NCI-H146 (cell line): ENCODE measurements at places on chromosomes 7 and 10.

- no peak for DNase-seq
These were observed 78.3 kb downstream of the MICALL2 start for GRCh38 chr7:1380821-1381580.

- peak; percentile 58 for DNase-seq
These were observed 65.2 kb downstream of the AOAH start for GRCh38 chr7:36659172-36659516.

DNA sequence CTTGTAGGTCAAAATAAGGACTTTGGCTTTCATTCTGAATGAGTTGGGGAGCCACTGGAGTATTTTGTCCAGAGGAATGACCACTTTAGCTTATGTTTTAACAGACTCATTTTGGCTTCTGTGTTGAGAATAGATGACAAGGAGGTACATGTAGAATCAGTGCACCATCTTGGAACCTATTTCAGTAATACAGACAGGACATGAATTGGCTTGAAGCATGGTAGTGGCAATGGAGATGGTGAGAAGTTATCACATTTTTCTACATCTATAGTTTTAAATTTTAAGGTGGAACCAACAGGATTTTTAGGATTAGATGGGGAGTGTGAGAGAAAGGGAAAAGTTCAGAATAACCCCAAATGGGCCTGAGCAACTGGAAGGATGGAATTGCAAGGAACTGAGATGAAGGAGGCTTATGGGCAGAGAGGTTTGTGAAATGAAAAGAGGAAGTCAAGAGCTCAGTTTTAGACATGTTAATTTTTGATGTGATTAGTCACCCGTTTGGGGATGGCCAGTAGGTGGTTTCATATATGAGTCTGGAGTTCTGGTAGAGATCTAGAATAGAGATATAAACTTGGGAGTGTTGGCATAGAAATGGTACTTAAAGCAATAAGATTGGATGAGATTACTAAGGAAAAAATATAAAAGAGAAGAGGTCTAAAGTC lies 89.2 kb upstream of the JAZF1 start:
- DNase-seq, result no peak

- DNase-seq, result no peak
These were observed 13.1 kb downstream of the TAS2R41 start for GRCh38 chr7:143490717-143491306.

DNA sequence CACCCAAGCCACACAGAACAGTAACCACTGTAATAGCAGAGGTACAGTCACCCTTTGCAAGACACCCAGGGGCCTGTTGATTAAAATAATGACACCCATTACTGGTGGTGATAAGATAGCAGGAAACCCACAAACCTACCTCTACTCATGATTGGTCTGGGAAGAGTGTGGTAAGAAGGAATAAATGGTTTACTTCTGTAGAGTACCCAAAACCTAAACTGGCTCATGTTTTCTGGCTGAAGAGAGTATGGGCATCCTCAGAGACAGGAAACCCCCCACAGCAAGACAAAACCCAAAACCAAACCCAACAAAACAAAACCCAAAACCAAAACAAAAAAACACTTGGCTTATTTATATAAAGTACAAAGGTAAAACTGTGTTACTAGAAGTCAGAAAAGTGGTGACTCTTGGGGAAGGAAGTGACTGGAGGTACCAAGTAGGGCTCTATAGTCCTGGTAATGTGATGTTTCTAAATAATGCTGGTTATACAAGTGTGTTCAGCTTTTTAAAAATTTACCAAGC lies 15.5 kb upstream of the DNAJB12 start:
- no peak for DNase-seq

DNA sequence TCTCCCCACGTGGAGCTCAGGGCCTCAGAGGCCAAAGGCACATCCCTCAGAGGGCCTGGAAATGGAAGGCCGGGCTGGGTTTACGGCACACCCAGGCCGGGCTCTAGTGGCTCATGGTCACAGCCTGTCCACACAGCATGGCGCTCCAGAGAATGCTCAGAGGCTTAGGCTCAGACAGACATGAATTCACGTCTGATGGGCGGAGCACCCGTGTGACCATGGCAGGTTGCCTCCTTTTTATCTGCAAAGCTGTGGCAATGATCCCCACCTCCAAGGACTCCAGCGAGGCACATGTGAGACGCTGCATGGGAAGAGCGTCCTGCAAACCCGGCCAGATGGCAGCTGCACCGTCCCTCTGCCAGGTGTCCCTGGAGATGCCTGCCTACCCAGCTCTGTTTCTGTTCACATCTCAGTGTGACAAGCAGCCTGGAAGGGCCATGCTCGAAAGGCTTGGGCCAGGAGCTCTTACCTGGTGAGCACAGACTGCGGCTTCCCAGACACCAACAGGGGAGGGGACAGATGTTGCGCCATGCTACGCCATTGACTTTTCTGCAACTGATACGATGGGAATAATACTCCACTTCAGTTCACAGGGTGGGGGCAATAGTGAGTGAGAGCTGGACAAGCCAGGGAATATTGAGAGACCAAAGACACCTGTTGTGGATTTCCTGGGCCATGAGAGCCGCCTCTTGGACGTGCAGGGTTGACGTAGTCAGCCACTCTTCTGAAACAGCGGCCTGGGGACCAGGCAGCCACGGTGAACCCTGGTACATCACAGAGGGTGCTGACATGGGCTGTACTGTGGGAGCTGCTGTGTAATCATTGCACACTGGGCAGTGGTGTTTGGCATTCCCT lies 34.4 kb upstream of the FAM20C start:
- DNase-seq, result no peak

DNA sequence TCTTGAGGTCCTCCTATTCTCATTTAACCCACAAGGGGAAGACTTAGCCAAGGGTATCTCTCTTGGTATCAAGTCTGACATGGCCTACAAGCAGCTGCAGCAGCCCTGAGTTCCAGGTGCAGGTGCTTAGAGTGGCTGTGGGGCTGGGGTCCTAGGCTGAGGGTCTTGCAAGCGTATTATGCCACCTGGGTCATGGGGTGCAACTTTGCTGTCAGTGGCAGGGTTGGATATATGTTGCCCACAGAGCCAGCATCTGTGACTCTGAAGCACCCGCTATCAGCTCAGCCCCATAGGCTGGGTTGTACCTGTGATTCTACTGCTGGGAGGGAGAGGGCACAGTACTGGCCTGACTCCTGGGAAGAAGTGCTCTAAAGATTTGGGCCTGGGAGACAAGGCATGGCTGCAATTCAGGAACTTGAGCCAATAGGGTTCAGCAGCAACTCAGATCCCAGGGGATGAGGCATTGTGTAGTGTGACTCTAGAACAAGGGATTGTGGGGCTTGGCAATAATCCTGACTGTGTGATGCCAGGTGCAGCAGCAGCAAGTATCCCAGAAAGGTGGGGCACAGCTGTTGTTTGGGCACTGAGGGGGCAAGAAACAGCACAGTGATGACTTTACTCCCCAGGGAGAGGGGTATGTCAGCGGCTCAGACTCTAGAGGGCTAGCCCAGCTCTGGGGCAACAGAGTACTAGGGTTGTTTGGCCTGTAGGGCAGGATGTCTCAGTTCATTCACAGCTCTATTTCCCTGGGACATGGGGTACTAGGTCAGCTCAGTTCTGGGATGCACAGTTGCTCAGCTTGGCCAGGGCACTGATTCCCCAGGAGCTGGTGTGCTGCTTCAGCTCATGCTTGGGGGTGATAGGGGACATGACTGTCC lies 41.4 kb downstream of the NEURL1 start:
- DNase-seq, result no peak
